ENCODE measurements at places on chromosomes 4 and X.
A peak's percentile ranks its signal among the peaks of the same experiment; 100 is the strongest.

DNA sequence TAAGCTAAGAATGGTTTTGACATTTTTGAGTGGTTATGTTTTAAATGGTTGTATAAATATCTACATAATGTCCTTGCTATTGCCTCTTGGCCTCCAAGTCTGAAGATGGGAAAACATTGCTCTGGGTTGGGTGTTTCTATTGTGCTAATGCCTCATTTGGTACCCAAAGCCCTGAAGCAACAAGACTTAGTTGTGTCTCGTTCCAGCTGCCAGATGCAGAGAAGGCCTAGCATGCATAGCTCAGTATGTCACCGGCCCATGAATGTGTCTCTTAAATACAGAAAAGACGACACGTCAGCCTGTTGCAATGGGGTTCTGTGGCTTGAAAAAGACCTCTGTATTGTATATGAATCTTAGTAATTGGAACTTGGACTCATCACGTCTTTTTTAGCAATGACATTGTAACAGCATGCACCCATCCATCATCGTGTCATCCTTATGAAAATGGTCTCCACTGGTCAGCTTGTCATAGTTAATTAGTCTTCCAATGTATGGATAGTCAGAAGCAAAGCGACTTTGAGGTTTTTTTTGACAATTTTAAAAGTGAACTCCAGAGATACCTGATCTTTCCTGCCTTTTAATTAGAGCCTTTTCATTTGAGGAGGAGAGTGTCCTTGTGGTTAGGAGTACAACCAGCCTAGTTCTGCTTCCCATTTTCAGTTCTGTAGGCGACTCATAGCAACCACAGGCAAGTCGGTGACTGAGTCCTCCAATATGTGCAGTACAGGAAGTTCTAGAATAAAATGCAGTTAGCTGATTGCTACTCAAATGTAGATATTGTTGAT, 126.4 kb upstream of the GATB start:
- DNase-seq: no peak

- DNase-seq: no peak
Measured at GRCh38 chr4:16384576-16384975, 158.3 kb upstream of the TAPT1 start.

DNA sequence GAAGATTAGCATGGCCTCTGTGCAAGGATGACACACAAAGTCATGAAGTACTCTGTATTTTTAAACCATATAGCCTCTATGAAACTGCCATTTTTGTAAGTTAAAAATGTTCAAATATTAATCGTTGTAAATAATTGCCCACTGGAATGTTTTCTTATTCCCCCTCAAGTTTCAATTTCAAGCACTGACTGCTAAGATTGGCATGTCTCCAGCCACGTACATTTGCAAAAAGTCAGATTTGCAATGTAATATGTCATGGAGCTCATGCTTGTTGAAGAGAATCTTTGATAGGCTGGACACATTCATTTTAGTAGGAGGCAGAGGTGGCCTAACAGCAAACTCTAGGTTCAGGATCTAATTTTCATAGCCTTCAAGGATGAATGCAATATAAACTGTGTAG, 124.7 kb downstream of the CBR4 start:
- peak; percentile 54 for DNase-seq

- no peak for DNase-seq
Measured at GRCh38 chrX:19034025-19034424, 50.1 kb upstream of the PHKA2 start.

DNA sequence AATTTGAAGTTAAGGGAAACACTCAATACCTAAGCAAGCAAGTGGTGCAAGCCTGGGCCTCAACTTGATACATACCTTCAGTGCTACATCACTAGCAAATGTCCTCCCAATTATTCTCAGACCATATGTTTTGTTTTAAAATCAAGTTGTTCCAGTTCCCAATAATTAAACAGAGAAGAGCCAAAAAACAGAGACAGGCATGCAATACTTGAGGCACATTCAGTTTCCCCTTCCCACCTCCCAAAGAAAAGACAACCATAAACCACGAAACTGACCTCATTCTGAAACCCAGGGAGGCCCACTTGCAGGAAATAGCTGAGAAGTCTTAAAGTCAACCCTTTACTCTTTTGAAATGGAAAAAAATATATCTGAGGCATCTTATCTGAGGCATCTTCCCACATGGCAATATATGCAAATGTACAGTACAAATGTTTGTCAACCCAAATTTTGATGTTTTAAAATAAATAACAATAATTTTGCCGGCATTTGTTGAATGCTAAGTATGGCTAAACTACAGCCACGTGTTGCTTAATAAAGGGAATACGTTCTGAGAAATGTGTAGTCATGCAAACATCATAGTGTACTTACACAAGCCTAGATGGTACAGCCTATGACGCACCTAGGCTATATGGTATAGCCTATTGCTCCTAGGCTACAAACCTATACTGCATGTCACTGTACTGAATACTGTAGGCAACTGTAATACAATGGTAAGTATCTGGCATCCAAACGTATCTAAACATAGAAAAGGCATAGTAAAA, 147.5 kb downstream of the TSPAN5 start:
- peak; percentile 97 for DNase-seq

DNA sequence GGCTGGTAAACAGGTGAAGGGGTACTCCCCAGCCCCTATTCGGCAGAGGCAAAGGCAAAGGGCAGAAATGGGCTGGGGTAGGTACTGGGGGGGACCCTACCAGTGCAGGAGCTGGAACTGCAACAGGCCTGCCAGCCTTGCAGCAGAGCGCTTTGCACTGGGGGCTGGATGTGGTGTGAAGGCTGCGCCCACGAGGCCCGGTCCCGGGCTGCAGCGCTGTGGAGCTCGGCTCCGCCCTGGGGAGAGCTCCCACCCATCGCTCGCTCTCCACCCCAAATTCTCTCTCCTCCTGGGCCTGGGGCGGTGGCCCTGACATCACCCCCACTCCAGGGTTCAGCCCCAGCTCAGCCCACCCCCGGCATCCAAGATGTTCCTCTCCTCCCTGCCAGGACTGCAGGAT, 24.2 kb downstream of the IQSEC2 start:
- DNase-seq: no peak

DNA sequence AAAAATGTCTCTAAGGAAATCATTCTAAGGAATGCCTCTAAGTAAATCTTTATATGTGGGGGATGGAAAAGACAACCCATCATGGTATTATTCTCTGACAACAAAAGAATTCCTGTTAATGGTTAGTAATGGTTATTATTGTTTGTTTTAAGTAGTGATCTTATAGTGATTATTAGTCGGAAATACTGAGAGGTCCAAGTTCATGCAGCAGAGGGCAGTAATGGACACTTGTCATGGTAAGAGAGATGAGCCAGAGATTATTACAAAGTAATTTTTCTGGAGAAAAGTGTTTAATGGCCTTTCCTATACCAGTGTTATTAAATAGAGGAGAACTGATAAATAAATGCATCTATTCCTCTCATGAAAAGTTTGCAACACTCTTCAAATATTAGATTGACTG, 8.1 kb upstream of the DKK2 start:
- no peak for DNase-seq

DNA sequence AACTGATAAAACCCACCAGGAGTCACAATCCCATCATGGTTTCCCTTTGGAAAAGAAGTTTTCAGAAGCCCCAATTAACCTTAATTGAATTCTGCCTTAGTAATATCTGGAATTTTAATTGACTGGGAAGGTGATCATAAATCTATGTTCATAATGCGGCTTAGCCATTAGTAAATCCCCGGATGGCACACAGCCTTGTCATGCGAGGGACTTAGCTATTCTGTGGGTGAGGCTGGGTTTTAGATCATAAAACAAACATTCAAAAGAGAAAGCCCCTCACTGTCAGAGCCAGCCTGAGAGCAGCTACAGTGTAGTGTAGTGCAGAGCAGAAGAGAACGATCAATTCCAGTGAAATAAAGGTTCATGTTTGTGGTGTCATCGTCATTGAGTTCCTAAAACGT, 124.0 kb upstream of the NOCT start:
- peak; percentile 43 for DNase-seq

DNA sequence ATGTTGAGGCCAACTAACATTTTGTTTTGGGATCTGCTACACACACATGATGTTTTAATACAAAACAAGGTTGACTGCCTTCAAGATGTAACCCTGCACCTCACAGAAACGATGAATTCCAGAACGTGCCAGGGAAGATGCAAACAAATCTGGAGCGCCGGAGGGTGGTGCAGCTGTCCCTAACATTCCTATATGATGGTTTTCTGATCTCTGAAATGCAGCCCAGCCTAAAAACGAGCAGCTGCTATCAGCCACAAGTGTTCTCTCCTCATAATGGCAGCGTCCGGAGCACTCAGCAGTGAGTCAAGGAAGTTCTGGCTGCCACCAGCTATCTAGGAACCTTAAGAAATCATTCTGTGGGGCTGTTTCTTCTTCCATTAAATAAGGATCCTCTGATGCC, 333.4 kb downstream of the NR3C2 start:
- no peak for DNase-seq

DNA sequence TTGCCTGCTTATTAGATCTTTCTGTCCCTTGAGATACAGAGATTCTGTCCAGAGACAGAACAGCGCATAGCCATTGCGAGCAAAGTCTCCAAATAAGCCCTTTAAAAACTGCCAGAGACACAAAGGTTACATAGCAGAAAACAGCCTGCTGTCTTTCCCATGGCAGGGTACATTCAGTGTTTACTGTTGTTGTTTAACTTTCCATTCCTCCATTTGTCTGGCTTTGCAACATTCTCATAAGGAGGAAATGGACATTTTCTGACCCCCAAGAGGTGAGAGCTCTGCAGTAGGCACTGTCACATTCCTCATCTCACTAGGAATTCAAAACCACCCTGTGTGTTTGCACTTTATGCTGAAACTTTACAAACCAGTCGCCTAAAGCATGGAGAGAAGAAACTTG, 48.3 kb downstream of the PDE5A start:
- DNase-seq: no peak

DNA sequence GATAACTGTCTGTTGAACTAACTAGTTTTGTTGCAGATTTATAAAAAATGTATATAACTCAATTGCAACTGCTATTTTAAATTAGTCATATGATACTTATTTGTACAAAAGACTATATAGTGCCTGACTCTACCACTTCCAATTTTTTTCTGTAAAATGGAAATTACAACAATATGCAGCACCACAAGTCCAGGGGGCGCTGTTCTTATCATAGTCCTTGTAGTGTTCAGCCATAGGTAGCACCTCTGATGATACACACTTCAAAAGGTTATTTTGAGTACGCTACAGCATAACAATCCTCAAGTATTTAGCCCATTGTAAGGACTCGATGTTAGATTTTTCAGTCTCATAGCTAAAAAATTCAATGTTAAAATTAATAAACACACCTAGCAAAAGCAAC, 174.9 kb downstream of the CORIN start:
- peak; percentile 17 for DNase-seq

- no peak for DNase-seq
Measured at GRCh38 chr4:76200771-76201231, 12.8 kb downstream of the SCARB2 start.

DNA sequence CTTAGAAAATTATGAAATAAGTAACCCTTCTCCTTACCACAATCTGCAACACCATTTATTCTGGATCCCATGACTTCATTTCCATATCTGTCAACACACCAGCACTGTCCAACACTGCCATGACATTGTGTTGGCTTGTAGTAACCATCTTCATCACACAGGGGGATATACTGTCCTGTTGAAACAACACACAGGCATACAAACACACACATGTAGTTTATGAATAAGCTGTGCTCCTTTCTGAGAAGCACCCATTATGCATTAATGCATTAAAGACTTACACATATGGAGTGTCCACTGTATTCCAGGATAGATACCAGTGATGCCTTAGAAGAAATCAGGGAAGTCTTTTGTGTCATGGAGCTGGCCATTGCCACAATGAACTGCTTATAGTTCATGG, 496.9 kb downstream of the SPOCK3 start:
- no peak for DNase-seq

DNA sequence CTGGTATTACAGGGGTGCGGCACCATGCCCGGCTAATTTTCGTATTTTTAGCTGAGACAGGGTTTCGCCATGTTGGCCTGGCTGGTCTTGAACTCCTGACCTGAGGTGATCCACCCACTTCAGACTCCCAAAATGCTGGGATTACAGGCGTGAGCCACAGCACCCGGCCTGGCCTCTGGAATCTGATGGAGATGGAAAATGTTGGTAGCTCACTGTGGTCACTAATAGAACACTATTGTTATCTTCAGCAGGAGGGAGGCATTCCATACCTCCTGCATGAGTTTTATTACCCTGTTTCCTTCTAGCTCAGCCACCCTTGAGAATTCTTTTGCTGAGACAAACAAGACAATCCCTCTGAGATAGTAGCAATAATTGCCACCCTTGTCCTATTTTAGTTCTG, 105.0 kb downstream of the SHROOM3 start:
- DNase-seq: peak; percentile 84

DNA sequence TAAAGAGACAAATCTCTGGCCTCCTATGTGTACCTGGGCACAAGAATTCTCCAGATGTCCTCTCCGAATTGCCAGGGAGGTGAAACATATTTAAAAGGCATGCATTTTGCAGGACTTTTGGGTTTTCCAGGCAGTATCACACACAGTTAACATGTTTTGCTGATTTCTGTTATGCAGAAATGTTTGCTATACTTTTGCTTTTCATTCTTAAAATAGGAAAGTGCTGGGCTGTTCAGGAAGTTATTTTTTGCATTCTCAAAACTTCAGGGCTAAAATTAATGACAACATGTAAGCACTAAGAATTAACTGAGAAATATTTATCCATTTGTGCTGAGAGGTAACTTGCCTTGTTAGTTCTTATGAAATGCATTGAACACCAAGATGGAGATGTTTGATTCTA, 390.7 kb upstream of the CTSO start:
- DNase-seq: no peak

- peak; percentile 84 for DNase-seq
Measured at GRCh38 chrX:41145920-41146608, 60.8 kb downstream of the USP9X start.

- DNase-seq: no peak
Measured at GRCh38 chr4:2497324-2497723, 28.4 kb downstream of the RNF4 start.

DNA sequence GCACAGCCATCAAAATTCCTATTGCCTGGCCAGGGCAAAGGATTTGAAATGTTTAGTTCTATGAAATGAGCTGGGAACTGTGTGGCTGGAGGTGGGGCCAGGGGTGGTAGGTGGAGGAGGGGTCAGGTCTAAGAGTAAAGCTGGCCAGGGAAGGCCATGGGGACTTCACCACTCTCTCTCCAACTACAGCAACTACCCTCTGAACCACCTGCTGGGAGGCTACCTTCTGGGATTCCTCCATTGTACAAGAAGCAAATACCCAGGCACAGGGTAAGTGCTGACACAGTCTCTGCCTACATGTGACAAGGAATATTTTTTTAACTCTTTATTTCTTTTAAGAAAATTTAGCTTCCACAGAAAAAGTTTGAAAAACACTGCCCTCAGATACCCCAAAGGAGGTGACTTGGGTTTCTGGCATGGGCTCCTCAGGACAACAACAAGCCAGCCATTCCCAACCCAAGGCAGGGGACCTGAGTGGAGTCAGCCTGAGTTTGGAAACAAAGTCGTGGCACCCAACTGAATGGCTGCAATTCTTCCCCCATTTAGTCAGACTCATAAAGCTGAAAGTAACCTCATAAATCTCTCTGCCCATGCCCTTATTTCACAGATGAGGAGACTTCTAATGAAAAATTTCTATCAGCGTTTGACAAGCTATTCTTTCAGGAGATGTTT, 593.8 kb upstream of the DIPK2B start:
- no peak for DNase-seq
